Left renal pelvis (tissue), 4 donors: ENCODE measurements at places on chromosomes 1 and 21.

DNA sequence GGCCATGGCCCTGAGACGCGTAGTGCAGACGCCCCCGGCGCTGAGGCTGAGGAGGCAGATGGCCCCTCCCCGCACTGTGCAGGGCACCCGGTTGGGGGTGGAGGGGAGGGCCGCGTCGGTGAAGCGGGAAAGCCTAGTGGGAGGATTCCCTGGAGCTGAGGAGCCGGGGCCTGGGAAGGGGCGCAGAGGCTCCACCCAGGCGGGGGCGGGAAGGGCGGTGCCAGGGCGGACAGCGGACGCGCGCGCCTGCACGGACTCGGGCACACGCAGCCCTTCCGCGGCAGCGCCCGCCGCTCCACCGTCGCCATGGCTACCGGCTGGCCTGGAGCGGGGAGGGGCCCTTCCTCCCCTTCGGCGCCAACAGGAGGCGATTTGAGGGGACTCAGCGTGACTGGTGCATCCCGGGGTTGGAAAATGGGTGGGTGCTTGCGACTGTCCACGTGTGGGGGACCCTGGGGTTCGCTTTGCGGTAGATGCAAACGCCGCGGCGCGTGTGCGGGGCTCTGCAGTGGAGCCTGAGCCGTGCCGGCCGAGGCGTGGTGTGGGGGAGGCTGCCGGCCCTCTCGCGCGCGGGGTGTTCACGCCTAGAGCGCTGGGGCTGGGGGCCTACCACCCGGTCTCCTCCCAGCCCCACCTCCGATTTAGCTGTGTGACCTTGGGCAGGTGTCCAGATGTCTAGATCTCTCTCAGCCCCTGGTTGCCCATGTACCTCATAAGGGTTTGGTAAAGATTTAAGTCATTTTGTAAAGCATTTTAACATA is 35.1 kb downstream of the PTPRF start:
- DNase-seq: no peak

DNA sequence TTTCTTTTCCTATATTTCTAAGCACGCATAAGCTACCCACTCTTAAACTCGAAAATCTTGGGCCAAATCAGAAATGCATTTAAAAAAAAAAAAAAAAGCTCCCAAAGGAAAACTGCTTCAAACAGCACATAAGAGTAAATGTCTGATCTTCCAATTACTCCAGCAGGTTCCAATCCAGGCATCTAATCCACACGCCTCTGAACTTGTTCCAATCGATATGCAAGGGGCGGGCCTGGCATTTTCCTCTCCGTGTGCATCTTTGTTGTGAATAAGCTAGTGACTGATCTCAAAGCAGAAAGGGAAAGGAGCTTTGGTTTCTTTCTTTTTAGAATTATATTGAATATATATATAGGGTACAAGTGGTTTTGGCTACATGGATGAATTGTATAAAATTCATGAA is 365.5 kb downstream of the PRDM2 start:
- DNase-seq: no peak

- DNase-seq: no peak
Measured at GRCh38 chr1:63828322-63829044, 54.7 kb downstream of the ROR1 start.

DNA sequence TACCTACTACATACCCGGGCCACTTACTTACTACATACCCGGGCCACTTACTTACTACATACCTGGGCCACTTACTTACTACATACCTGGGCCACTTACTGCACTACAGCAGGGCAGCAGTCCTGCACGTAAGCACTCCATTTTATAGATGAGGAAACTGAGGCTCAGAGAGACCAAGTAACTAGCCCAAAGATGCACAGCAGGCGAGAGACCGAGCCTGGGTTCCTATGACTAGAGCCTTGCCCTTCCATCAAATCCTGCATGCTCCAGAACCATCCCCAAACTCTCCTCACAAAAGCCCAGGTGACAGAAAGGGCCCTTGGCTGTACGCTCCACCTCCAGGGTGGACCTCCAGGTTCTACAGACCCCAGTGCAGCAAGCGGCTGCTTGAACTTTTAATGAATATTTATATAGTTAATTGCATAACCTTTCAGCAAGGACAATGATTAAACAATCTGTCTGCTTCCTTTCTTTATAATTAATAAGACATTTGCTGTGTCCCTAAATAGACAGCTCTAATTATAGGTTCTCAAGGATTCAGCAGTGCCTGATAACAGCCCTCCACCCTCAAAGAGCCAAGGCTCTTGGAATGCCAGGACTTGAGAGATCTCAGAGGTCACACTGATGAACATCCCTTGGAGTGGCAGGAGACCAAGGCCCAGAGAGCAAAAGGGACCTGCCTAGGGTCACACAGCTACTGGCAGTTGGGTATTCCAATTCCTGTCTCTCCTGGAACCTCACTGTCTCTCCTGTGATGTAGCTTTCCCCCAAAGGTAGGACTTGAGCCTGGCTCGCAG is 43.4 kb downstream of the LRP8 start:
- DNase-seq: no peak

GRCh38 chr1:36432616-36433015 is 17.6 kb downstream of the OSCP1 start:
- DNase-seq: no peak

DNA sequence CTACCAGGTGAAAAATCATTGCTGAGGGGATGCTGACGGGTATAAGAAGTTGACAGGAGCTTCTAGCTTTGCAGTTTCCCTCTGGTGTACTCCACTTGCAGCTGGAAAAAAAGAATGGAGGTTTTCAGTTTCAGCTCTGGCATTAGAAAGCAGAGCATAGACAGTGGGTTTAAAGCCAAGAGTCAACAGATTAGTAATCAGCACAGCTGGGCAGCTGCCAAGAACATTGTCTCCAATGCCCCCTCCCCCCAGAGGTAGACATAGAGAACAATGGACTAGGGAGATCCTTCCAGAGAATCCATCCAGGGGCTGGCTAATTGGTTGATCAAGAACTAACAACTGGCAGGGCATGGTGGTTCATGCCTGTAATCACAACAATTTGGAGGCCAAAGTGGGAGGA is 10.1 kb upstream of the ZBTB8B start:
- DNase-seq: no peak

DNA sequence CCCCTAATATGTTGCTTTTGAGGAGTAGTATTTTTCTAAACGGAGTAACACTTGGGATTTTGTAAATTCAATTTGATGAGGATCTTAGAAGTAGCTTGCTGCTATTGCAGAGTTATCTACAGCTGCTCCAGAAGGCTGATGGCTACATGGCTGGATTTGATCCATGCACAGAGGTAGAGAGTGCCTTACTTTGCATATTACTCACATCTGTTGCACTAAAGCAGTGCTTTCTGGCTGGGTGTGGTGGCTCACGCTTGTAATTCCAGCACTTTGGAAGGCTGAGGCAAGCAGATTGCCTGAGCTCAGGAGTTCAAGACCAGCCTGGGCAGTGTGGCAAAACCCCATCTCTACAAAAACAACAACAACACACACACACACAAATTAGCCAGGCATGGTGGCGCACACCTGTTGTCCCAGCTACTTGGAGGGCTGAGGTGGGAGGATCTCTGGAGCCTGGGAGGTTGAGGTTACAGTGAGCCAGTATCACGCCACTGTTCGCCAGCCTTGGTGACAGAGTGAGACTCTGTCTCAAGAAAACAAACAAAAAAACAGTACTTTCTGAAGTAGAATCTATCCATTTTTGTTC is 24.6 kb downstream of the RALGPS2 start:
- DNase-seq: no peak

DNA sequence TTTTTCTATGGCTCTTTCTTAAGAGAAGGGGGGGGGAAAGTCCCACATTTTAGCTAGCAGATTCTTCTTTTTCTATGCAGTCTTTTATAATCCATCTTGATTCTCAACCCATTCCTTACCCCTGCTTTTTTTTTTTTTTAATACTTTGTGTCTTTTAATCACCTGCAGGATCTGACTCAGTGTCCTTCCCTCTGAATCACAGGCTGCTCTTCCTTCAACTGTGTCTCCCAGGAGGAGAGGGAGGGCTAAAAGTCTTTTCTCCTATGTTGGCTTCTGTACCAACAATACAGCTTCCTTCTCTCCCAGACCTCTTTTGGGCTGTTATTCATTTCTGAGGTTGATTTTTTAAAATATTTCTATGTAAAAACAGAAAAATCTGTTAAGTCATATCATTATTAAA is 686.2 kb downstream of the ADGRL2 start:
- no peak for DNase-seq

- no peak for DNase-seq
Measured at GRCh38 chr1:50126927-50127715, 18.4 kb downstream of the ELAVL4 start.

- DNase-seq: no peak
Measured at GRCh38 chr1:42938645-42939615, 19.7 kb downstream of the SLC2A1 start.
